Globus pallidus (tissue), 1 donor: ENCODE measurements at places on chromosomes 6 and 20.

- DNase-seq, result no peak
Observed at GRCh38 chr6:90428514-90428913, 131.9 kb upstream of the BACH2 start.

GRCh38 chr20:5430670-5431069 is 113.9 kb upstream of the PROKR2 start:
- DNase-seq, result no peak

- DNase-seq, result no peak
Observed at GRCh38 chr20:44209686-44210405, 725 bp downstream of the OSER1 start.

DNA sequence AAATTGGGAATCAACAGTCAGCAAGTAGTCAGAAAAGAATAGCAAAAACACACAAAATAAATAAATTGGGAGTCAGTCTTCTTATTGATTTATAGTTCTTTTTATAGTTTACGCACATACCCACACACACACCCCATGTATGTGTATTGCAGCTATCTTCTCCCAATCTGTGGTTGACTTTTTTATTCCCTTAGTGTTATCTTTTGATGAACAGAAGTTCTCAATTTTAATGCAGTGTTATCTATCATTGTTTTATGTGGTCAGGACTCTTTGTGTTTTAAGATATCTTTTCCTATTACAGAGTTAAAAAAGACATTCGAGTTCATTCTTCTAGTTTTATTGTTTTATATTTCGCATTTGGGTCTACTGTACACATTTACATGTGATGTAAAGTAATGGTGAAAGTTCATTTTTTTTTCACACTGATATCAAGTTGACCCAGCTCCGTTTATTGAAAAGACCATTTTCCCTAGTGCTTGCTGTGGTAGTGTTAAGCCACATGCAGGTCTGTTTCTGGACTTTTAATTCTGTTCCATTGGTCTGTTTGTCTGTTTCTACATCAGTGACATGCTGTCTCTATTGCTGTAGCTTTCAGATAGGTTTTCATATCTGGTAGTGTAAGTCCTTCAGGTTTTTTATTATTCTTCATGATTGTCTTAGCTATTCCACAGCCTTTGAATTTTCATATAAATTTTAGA is 78.4 kb downstream of the ZFAND3 start:
- DNase-seq, result no peak

DNA sequence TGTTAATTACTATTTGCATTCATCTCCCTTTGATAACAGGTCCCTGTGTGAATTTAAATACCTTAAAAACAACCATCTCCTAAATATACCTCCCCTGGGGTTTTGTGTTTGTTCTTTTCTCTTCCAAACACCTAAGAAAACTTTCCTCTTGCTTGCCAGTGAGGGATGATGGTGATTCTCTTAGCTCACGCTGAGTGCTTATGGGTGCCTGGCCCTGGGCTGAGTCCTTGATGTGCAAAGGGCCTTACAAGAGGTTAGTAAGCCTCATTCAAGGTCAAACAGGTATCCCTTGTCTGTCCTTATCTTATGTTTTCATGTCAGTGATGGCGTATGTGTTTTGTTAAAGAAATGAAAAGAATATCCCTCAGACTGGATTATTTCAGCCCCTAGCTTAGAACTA is 76.3 kb downstream of the SYCP2L start:
- DNase-seq, result no peak

DNA sequence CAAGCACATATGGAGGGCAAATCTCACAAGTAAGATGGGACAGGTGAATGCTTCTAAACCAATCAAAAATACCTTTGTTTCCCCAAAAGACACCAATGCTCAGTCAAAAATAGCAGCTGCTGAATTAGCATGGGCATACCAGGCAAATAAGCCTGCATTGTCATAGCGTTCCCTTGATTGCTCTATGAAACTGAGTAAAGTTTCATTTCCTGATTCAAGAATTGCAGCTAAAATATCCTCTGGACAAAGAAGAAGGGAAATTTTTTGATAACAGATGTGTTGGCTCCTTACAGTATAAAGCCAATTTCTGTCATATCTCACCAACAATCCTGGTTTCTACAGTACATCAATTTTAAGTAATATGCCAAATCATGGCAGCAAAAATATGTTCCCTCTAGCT is 3.3 kb upstream of the TMEM14A start:
- DNase-seq, result no peak

GRCh38 chr6:148382861-148383260 is 40.2 kb downstream of the SASH1 start:
- DNase-seq, result no peak

DNA sequence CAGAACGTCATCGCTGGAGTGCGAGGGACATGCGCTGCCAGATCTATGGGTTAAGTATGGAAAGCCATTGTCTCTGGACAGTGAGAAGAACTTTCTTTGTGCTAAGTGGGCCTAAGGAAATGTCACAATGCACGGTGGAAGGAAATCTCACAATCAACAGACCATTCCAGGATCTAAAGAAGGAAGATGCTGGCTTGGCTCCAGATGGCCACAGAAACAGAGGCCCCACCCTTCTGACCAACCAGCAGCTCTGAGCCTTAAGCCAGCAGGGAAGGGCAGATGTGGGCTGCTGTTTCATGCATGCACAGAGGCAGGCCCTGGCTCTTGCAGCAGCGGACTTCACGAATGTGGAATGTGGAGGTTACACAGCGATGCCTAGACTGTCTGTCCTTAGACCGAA is 156.3 kb downstream of the SOBP start:
- DNase-seq, result no peak

DNA sequence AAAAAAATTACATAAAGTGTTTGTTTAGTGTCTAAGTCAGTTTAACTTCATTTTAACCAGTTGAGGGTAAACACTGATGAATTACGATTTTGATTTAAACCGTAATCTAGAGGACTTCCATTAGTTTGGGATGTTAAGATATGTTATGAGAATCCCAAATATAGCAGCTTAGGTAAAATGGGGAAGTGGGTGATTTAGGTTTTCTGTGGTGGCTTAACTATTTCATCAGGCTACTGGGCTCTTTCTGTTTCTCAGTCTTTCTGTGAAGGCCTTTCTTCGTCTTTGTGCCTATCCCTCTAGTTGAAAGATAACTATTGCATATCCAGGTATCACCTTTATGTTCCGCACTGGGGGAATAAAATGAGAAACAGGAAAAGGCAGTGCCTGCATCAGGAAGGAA is 27.9 kb downstream of the CENPW start:
- DNase-seq, result no peak

GRCh38 chr6:44563397-44563796 is 175.9 kb downstream of the CDC5L start:
- DNase-seq, result no peak

DNA sequence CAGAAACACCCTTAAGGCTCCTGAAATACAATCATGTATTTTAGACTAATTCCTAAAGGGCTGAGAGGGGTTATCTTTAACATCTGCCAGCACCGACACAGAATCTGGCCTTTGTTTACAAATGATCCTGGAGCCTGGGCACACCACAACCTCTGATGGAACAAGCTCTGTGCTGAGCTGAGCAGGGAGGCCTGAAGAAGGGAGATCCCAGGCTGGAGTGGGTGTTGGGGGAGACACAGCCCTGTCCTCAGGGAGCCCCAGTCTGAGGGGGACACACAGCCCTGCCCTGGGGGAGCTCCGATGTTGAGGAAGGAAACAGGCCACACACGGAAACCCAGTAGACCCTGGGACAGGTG is 130.5 kb downstream of the VEGFA start:
- DNase-seq, result no peak

GRCh38 chr6:70312165-70312745 is 9.4 kb upstream of the COL9A1 start:
- DNase-seq, result no peak

DNA sequence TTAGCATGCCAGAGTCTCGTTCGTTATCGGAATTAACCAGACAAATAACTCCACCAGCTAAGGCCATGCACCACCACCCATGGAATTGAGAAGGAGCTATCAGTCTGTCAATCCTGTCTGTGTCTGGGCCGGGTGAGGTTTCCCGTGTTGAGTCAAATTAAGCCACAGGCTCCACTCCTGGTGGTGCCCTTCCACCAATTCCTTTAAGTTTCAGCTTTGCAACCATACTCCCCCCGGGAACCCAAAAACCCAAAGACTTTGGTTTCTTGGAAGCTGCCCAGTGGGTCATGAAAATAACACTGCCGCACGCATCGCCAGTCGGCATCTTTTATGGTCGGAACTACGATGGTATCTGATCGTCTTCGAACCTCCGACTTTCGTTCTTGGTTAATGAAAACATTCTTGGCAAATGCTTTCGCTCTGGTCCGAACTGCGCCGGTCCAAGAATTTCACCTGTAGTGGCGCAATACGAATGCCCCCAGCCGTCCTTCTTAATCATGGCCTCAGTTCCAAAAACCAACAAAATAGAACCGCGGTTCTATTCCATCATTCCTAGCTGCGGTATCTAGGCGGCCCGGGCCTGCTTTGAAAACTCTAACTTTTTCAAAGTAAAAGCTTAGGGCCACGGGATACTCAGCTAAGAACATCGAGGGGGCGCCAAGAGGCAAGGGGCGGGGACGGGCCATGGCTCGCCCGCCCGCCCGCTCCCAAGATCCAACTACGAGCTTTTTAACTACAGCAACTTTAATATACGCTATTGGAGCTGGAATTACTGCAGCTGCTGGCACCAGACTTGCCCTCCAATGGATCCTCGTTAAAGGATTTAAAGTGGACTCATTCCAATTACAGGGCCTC is 1958.5 kb upstream of the DEFB115 start:
- DNase-seq, result no peak

DNA sequence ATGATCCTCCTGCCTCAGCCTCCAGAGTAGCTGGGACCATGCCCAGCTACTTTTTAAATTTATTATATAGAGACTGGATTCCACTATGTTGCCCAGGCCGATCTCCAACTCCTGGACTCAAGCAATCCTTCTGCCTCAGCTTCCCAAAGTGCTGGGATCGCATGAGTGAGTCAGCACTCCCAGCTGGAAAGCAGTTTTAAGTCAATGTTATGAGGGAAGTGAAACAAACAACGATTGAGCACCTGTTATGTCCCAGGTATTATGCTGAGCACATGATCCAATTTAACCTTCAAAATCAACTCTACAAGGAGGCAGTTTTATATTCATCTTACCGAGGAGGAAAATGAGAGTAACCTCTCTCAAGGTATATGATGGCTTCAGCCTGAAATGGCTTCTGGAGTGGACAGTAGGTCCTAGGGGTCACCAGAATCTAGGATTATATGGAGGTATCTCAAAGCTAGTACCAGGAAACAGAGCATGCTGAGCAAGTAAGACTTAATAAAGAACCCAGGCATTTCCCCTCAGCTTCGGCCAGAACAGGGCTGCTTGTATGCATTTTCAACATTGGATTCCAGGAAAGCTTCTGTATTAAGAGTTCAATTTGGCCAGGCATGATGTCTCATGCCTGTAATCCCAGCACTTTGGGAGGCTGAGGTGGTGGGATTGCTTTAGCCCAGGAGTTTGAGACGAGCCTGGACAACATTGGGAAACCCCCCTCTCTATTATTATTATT is 55.0 kb downstream of the EDN1 start:
- no peak for DNase-seq
